Glutamatergic neuron (in vitro differentiated cells): ENCODE measurements at places on chromosomes 11 and 22.

DNA sequence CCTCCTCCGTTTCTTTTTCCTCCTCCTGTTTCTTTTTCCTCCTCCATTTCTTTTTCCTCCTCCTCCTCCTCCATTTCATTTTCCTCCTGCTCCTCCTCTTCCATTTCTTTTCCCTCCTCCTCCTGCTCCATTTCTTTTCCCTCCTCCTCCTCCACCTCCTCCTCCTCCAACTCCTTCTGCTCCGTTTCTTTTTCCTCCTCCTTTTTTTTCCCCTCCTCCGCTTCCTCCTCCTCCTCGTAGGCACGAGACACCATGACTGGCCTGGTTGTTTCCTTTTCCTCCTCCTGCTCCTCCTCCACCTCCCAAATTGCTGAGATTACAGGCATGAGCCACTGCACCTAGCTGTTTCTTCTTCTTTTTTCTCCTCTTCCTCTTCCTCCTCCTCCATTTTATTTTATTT lies 25.6 kb upstream of the DRICH1 start:
- no peak for DNase-seq

DNA sequence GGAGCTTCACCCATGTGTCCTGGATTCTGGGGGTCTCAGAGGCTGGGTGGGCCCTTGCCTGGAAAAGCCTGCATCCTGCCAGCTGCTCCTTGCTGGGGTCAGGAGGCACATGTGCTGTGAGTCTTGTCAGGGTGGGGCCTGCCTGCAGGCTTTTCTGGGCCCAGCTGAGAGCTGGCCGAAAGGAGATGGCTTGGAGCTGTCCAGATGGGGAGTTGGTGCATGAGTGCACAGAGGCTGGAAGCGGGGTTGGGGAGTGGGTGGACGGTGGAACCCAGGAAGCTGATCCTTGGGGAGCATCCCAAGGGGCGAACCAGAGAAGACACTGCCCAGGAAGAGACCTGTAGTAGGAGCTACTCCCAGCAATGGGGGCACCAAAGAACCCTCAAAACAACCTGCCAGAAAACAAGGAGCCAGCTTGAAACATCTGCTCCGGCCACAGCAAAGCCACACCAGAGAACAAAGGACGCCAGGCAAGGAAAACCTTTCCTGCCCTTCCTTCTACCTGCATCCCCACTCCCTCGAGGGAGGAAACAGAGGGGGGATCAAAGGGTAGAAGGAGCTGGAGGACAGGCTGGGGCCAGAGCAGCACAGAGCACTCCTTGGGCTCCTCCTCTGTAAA lies 8.2 kb upstream of the KCTD17 start:
- no peak for DNase-seq

DNA sequence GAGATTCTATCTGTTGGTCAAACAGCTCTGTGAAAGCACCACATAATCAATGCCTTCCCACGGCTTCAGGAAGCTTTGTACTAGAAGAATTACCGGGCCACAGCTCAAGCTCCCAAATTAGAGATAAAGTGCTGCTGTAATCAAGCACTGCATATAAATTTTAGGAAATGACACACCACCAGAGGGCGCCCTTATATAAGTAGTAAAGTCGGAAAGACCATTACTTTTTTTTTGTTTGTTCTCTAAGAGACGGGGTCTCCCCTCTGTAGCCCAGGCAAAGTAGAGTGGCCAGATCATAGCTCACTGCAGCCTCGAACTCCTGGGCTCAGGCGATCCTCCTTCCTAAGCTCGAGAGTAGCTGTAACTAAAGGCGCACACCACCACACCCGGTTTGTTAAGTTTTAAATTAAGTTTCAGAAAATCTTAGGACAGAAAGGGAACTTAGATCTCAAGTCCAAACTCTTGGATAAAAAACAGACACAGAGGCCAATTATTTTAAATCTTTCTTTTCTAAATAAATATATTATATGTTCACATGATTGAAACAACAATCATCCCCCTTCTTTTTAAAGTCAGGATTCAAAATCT lies 32.6 kb downstream of the PRCP start:
- peak; percentile 72 for DNase-seq

DNA sequence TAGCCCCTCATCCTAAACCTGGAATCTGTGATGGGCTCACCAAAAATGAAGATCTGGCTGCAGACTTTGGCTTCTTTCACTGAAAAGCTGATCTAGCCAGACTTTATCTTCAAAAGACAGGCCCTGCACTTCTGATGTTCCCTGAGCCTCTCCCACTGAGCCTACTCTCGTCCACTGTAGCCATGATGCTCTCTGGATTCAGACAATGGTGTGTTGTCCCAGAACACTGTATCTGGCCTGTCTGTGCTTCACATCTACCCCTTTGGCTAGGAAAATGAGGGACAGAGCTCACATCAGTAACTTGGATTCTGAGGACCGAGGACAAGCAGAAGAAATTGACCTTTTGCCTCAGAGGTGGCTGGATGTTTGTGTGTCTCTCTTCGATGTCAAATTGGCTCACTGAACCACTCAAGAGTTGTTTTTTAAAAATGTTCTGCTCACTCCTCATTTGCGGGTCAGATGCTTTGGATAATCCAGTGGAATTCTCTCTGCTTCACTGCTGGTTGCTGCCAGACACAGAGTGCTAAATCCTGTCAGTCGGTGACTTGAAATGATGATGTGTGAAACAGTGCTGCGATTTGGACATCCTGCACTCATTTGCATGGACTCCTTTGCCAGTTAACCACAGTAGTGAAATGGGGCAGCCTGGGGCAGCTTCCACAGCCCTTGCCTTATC lies 67.5 kb downstream of the ARFGAP2 start:
- DNase-seq, result no peak

GRCh38 chr11:8342821-8343681 lies 79.4 kb upstream of the LMO1 start:
- no peak for DNase-seq

- DNase-seq, result no peak
Measured at GRCh38 chr11:93519179-93519578, 24.0 kb downstream of the SMCO4 start.

GRCh38 chr11:71251761-71252268 lies 562 bp downstream of the SHANK2 start:
- peak; percentile 84 for DNase-seq

DNA sequence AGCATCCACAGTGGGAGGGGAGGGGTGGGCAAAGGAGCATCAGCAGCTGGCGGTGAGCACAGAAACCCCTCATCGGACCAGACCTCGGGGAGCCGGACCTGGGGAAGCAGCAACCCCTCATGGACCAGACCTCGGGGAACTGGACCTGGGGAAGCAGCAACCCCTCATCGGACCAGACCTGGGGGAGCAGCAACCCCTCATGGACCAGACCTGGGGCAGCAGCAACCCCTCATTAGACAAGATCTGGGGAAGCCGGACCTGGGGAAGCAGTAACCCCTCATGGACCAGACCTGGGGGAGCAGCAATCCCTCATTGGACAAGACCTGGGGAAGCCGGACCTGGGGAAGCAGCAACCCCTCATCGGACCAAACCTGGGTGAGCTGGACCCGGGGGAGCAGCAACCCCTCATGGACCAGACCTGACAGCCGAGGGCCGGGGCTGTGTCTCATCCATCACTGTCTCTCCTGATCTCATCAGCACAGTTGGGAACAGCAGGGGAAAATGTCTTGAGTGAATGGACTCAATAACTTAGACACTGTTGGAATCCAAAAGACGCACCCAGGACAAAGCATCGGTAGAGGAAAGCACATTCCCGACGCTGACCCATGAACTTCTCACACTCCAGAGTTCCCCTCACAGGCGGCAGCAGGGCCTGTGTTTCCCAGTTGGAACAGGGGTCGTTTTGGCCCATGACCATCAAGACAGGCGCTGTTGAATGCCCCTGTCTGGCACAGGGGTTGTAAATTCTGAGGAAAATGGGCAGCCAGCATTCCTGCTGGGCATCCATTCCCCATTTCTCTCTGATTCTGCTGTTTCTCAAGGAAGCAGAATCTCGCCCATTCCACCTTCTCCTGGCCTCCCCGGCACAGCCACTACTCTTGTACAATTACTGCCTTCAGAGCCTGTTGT lies 1494.6 kb downstream of the TBC1D22A start:
- no peak for DNase-seq

- peak; percentile 86 for DNase-seq
Measured at GRCh38 chr11:17734418-17734911, at the start of gene KCNC1. KCNC1 (plus strand) TSS chr11:17734781; CDS start chr11:17736003, 1,222 bp downstream.

GRCh38 chr11:94457118-94458029 lies 36.3 kb downstream of the MRE11 start:
- DNase-seq, result no peak

GRCh38 chr11:128021349-128022006 lies 565.9 kb downstream of the ETS1 start:
- peak; percentile 33 for DNase-seq

GRCh38 chr22:39960791-39961746 lies 872 bp downstream of the TMA7B start:
- DNase-seq, result no peak

- DNase-seq, result no peak
Measured at GRCh38 chr11:106288057-106288456, 210.6 kb downstream of the AASDHPPT start.

GRCh38 chr11:83521647-83522596 lies 235.8 kb upstream of the CCDC90B start:
- no peak for DNase-seq

DNA sequence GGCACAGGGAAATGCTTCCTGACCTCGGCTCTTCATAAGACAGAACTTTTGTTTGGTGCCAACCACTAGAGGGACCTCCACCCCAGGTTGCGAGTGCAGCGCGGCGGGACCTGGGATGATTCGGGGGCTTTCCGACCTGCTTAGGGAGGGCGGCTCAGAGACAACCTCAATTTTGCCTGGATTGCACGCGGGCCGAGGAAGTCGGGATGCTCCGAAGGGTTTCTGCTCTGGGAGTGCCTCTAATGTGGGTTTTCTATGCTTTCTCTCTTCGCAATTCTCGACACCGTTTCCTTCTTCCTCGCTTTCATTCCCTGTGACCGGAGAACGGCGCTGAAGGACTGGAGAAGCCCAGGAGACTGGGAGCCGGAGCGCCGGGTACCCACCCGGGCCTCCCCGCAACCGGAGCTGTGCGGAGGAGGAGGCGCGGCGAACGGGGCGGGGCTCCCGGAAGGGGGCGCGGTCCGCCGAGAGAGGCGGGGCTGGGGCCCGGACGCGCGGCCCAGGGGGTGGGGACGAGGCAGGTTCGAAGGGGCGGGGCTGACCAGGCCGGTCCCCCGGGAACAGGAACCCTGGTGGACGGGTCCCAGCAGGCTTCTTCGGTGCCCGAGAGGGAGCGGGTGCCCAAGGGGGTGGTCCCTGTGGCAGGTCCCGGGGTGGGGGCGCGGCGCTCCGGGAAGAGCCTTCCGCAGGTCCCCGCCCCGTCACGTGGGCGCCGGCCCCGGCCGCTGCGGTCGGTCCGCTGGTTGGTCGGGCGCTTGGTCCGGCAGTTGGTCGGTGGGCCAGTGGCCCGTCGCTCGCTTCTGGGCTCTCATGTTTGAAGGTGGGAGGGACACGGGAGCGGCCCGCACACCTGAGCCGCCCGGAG lies at the start of gene PPFIBP2:
PPFIBP2 (plus strand) TSS at position 766 of the 865 bp plus-strand sequence. CDS start 35,477 bp downstream, outside the sequence.
- peak; percentile 80 for DNase-seq

DNA sequence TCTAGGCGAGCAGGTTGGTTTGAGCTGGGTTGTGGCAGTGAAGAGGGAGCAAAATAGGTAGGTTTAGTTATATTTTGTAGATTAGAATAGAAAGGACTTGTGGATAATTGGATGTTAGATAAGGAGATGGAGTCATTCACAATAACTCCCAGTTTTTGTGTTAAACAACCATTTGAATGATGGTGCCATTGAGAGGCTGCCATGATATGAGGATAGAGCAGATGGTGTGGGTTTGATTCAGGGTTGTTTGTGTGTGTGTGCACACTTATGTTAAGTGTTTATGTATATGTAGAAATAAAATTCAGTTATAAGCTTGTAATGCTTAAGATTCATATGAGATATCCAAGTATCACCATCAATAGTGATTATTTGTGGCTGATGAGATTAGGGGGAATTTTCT lies 166.6 kb downstream of the NXPE2 start:
- DNase-seq, result no peak

GRCh38 chr22:22720201-22720723 lies 75.8 kb downstream of the GGTLC2 start:
- DNase-seq, result peak; percentile 73

- DNase-seq, result peak; percentile 62
Measured at GRCh38 chr11:72696866-72697700, 22.9 kb upstream of the PDE2A start.

DNA sequence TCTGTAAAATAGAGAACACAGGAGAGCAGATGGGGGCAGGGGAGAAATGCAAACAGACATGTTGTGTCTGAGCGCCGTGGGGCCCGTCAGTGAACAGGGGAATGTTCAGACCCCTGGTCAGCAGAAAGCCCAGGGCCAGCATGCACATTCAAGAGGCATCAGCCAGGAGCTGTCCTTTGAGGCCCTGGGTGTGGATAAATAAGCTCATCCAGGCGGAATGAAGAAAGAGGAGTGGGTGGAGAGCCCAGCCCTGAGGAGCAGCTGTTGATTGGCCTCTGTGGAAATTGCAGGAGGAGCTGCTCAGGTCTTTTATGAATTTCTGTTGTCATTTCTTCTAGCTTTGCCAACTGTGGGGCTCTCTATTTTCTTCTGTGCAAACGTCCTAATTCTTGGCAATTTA lies 49.7 kb upstream of the CECR2 start:
- DNase-seq, result peak; percentile 22

DNA sequence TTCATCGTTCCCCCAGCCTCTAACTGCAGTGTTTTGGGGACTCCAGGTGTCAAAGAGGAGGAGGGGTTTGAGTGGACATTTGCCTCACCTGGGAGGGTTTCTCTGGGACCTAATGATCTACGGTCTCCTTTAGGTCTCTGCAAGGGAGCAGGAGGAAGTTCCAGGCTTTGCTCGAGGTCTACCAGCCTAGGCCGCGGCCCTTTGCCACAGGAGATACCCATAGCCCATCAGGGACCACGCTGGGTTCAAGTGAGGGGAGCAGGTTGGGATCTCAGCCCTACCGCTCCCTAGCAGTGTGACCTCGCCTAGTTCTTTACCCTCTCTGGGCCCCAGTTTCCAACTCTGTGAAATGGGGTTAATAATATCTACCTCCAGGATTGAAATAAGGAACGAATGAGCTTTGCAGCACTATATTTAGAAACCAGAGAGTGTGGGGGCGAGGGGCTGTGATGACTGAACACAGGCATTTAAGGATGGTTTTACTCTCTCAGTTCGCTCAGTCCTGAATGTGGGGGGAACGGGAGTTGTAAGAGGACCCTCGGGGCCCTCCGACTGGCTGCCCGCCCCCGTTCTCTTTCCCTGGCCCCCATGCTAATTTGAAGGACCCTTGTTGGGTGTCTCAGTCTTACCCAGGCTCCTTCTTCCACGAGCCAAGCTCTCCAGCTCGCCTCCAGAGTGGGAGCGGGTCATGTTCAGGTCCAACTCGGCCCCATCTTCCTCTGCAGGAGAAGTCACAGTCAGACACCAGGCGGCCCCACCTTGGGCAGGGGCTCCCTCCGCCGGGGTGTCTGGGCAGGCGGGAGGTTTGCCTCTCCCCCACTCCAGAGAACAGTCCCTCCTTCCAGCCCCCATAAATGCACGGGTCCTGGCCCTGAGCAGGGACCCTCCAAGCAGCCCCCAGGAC lies 11.7 kb downstream of the PDGFB start:
- DNase-seq, result no peak

DNA sequence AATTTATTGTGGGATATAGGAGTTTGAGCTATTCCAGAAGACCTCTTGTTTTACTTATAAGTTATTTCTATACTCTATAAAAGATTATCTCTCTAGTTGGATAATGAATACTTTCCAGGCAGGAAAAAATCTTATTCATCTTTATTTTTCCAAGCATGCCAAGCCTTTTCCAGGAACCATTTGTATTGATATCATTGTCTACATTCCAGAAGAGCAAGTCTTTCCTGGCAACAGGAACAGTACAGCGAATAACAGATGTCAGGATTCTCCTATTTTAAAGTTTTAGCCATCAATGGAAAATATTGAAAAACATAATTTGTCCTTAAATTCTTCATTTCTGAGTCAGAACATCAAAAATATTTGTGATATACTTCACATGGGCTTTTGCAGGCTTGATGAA lies 5.2 kb upstream of the NXPE1 start:
- DNase-seq, result no peak

- no peak for DNase-seq
Measured at GRCh38 chr22:49568751-49569285, 258.9 kb downstream of the BRD1 start.
